ENCODE measurements at places on chromosomes 16 and 17. TPM values are rescaled to one million over a fixed set of nuclear protein-coding genes. Genes with fewer than 3 reads are reported as not detected.

- DNase-seq: no peak
These were observed 22.7 kb downstream of the PIEZO1 start for GRCh38 chr16:88762258-88762870.

GRCh38 chr16:81616321-81617020, 162.6 kb upstream of the PLCG2 start:
- DNase-seq: peak; percentile 79

The KRT36 gene
- total RNA-seq: 1.2 TPM

The MPO gene
- total RNA-seq: 27.3 TPM

All from thymus (tissue), 14 donors.